ENCODE measurements at places on chromosomes 4 and X.

- no peak for DNase-seq
Measured at GRCh38 chrX:93741811-93742210, 67.8 kb downstream of the FAM133A start.

DNA sequence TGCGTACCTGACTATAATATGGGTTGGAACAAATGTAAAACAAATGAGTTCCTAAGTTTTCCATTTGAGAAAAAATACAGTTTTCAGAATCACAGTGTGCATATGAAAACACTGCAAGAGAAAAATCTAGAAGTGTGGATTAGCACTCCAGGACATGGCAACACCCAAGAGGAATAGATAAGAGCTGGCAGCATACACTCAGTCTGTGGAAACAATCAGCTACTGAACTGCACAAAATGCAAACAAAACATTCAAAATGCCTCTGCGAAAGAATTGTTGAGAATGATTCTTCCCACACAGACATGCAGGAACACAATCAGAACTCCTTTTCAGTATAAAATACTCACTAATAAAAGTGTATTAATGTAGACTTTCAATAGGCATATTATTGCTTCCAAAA is 39.9 kb downstream of the ATP8A1 start:
- DNase-seq, result no peak

DNA sequence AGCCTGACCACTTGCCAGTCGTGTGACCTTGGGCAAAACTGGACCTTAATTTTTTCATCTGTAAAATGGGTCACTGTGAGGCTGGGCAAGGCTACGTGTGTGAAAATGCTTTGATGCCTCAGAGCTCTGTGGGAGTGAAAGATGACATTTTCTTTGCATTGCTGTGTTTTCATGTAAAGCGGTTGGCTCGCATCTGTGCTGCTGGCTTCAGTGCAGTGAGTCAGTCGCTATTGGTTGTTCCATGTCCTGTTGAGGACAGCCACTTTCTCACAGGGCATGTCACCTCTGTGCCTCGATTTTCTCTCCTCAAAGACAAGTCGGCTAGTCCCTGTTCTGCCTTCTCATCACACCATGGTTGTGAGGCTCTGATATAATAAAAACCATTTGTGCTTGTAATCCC is 4.4 kb downstream of the MTMR1 start:
- DNase-seq, result no peak

- DNase-seq, result no peak
Measured at GRCh38 chrX:118553042-118553710, 57.6 kb downstream of the DOCK11 start.

DNA sequence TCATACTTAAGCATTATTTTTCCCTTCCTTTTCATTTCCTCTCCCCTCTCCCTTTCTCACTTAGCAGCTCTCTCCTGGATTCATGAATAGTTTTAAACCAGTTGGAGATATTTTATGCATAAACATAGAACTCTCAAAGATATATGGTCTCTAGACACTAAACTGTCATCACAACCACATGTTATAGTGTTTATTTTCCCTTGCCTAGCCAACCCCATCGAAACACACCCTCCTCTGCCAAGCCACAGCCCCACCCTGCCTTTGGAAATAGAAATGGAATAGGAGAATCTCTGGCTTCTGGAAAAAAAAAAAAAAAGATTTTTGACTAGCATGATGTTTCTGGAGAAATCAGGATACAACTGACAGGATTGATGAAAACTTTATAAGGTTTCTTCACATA is 64.8 kb upstream of the RBPJ start:
- DNase-seq, result no peak

Data from T-helper 22 cell (primary cell).